ENCODE measurements at places on chromosomes 7 and 10. TPM values are rescaled to one million over a fixed set of nuclear protein-coding genes. Genes with fewer than 3 reads are reported as not detected.
A peak's percentile ranks its signal among the peaks of the same experiment; 100 is the strongest.

- peak; percentile 48 for DNase-seq
Measured at GRCh38 chr10:87054373-87055295, 34.5 kb downstream of the FAM25A start.

GRCh38 chr7:142440906-142441411 lies 183.1 kb upstream of the PRSS58 start:
- DNase-seq = no peak

DNA sequence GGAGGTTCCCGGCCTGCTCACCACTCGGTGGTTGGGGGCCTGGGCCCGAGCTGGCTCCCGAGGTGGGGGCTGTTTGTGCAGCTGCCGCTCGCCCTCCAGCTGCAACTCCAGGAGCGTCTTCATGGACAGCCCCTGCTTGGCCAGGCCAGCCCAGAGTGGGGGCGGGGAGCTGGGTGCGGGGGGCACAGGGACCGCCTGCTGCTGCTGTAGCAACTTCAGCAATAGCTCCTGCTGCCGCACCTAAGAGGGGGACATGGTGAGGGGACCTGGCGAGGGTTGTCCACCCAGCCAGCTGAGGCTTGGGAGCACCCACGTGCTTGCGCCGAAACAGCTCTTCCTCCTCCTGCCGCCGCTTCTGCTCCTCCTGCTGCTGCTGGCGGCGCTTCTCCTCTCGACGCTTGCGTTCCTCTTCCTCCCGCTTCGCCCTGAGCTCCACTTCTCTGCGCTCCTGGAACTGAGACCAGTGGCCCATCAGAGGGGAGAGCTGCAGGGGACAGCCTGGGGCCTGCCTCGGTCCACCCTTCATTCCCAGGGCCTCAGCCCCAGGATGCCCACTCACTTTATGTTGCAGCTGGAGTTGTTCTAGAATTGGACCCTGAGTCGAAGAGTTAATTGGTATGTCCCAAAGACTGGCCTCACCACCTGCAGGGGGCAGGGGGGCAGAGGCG lies 9.6 kb downstream of the GNB2 start:
- DNase-seq = no peak

The IRF5 gene
- total RNA-seq = 2.4 TPM

- DNase-seq = no peak
Measured at GRCh38 chr10:43392748-43393147, 16.2 kb downstream of the HNRNPF start.

DNA sequence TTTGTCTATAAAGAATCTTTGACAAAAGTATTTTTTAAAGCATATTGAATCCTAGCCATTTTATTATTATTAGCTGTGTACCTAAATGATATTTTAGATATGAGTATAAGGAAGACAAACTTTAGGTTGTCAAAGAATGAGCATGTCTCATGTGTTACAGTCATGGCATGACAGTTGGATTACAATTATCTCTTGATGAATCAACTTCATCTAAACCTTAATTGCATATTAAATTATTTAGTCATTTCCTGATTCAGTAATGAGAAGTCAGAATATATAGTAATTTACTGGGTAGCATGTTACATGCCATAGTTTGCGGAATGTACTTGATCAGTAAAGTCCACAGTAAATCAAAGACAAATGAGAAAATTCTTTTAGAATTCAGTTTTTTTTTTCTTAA lies 59.2 kb downstream of the MAPK8 start:
- DNase-seq = no peak

GRCh38 chr7:27793780-27794179 lies 53.8 kb downstream of the TAX1BP1 start:
- DNase-seq = no peak

DNA sequence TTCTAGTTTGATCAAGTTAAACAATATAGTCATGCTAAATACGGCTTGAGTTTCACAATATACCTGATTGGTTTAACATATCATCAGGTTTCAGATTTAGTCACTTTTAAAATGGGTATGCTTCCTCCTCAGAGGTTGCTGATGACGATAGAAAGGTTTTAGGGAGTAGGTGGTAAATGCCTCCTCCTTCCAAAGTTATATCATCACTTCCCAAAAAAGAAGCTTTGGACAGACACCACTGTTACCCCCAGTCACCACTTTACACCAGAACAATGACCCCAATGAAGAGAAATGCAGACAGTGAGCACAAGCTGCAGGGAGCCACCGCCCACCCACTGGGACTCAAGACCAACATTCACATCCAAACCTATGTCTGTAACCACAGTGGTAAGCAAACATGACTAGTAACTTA lies 244.6 kb downstream of the SORCS1 start:
- DNase-seq = no peak

The NEUROD6 gene
- total RNA-seq = not detected

The KCNIP2 gene
- total RNA-seq = not detected

The MRC1 gene
- total RNA-seq = not detected

GRCh38 chr7:46909601-46910051 lies 672.3 kb downstream of the TNS3 start:
- peak; percentile 70 for DNase-seq

DNA sequence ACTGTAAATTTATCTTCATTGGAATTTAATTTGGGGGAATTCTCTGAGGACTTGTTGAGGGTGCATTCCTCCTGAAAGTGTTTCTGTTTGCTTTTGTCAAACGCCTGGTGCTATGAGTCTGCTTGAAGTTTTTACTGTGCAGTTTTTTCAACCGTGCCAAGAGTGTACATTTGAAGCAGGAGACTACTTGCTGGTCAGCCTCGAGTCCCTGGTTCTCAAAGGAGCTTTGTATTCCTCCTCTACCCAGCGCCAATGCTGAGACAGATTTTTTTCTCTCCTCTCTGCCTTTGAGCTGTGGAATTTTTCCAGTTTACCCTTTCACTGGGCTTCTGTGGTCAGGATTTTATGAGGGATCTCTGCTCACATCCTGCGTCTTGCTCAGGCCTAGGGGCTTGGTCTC lies 62.1 kb downstream of the NPY start:
- DNase-seq = no peak

DNA sequence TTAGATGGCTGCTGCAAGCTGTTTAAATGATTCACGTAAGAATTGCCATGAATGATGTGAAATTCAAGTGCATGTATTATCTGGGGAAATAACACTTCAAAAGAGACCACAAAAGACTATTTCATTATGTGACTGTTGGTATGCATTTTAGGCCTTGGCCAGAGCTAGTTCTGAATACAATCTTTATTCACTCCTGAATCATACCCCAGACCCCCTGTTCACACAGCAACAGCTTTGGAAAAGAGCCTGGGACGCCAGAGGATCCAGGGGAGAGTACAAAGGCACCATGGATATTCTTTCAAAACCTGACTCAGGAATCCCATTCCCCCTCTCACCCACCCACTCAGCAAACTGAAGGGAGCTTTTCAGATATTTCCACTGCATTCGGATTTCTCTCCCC lies 377.1 kb upstream of the DPP6 start:
- DNase-seq = no peak

- DNase-seq = peak; percentile 6
Measured at GRCh38 chr7:30276203-30276900, 8.0 kb upstream of the ZNRF2 start.

The VAX1 gene
- not detected for total RNA-seq

- no peak for DNase-seq
Measured at GRCh38 chr7:94623820-94624219, 32.1 kb downstream of the SGCE start.
